ENCODE measurements at places on chromosomes 6 and 20.
A peak's percentile ranks its signal among the peaks of the same experiment; 100 is the strongest.

DNA sequence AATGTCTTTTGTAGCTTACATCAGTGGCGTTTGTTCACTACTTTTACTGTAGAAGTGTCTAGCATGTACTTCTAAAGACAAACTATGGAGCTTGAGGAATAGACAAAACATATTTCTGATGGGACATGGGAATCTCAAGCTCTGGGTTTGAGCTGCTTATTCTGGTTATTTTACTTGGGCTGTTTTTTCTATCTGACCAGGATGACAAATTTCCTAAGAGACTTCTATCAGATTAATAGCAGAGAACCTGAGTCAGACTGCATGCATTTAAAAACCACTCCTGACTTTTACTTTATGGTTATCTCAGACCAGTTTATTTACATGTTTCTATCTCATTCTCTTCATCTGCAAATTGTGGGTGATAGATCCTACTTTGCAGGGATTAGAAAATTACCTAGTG is 1282.3 kb upstream of the GJE1 start:
- no peak for DNase-seq

- no peak for DNase-seq
These were observed 49.9 kb downstream of the EFCAB8 start for GRCh38 chr20:32908334-32909292.

DNA sequence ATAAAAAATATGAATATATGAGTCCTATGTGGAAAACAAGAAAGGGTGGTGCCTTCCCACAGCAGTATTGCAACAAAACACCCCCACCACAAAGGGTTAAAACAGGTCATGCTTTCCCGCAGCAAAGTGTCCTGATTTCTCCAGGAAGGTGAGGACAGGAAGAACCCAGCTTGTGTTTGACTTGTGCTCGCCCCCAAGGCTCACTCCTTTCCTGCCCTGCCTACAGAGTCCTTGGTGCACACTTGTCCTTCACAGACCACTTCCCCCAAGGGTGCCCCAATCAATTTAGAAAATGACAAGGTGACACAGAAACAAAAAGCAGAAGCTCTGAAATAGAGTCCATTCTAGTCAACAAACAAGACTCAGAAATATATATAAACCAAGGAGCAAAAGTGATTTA is 237.4 kb downstream of the PTPRK start:
- DNase-seq, result no peak

- DNase-seq, result no peak
These were observed 930.1 kb upstream of the GJE1 start for GRCh38 chr6:141202626-141203025.

GRCh38 chr6:158028421-158028820 is 46.8 kb downstream of the SYNJ2 start:
- no peak for DNase-seq

GRCh38 chr6:119256978-119257462 is 92.5 kb downstream of the MAN1A1 start:
- DNase-seq, result no peak

- no peak for DNase-seq
These were observed 46.3 kb upstream of the CDH4 start for GRCh38 chr20:61205769-61206168.

DNA sequence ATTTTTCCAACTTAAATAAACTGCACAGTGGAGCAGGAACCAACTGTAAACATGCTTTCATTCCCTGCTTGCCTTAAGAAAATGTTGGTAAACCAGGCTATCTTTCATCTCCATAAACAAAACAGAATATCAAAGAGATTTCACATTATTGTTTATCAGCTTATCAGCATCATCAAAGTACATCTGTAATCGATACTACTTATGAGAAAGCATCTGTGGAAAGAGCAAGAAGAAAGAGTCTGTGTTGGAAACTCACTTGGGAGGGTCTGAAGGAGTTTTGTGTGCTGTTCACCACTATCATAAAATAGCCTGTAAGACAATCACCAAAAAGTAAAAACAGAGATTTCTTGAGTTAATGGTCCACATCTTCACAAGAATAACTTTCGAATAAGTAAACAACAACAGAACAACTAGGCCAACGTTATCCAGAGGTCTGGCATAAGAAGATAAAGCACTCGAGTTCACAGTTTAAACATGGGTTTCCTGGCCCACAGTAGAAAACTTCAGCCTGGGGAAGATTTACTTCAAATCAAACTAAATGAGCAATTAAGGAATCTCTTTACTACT is 47.9 kb downstream of the EPB41L2 start:
- no peak for DNase-seq

DNA sequence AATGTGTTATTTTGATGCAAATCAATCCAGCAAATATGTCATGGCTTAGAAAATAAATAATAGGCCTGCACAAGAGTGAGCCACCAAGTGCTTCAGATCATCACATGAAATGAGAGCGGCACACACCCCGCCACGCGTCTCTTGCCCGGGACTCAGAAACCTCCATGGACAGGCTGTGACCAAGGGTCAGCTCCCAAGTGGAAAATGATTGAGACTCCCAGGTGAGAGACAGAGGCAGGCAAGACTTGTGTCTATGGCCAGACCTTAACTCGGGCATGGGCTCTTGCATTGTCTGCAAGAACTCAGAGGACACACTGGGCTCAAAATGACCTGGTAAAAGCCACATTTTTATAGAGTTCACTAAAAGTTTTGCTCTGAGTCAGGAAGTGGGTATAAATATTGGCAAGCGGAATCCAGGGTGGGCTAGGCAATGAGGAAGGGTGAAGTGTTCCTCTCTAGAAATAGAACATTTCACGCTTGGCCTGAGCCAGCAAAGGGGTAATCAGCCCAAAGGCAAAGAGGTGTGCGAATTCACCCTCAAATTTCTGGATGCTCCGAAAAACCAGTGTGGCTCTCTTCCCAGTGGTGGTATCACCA is 30.7 kb upstream of the RIN2 start:
- no peak for DNase-seq

DNA sequence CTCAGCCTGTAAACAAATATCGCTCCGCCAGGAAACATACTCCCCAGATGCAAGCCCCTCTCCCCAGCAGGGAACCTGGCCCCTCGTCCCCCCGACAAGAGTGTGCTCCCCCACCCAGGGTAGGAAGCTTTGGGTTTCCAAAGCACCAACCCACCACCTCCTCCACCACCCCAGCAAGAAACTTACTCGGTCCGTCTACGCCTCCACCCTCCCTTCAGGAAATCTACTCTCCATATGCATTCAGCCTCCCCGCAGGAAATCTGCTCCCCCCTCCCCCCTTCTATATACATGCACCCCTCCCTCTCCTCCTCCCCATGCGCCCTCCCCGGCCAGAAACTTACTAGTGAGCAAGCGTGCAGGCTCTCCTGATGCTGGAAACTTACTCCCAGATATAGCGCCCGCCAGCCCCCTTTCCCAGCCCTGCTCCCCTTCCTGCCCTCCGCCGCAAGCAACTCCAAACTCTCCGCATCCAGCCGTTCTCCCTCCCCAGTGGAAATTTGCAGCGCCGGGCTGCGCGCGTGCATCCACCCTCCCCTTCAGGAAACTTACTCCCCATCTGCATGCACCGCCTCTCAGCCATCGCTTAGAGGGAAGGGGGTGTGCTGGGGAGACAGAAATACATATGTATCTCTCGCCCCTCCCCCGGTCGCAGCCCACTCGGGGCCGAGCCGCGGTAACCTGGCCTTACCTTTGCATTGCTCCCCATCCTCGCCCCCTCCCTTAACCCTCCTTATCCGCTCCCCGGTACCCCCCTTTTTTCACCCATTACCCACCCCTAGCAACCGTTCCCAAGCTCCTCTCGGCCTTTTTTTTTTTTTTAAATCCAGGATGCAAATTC is at the start of gene TRERF1:
TSS of gene TRERF1 (minus strand) at position 594 of the 838 bp plus-strand sequence. CDS start 182,336 bp downstream, outside the sequence.
- peak; percentile 67 for DNase-seq

DNA sequence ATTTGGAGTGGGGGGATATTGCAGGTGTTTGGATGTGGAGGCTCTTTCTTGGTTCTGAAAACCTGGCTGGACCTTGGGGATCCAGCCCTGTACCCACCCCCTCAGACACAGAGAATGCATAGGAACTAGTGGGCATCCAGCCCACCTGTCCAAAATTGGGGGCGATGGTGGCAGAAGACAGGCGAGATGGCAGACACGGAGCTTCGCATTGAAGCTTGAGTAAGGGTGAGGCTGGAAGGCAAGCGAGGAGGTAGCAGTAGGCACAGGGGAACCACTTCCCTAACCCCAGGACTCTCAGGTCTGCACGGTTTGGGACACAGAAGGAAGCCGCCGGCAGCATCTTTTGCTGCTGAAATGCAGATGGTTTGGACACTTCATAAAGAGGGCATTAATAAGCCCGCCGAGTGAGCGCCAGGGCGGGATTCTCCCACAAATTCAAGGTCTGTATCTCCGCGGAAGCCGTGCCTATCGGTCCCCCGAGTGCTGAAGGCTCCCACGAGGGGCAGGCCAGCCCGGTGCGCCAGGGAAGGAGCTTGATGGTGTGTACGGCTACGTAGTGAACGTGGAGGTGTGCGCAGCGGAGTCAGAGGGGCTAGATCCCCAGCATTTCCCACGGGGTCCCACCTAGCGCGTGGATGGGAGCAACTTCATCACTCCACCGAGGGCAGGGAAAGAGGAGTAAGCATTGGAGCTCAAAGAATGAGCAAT is 1.6 kb upstream of the FOXA2 start:
- DNase-seq, result no peak

DNA sequence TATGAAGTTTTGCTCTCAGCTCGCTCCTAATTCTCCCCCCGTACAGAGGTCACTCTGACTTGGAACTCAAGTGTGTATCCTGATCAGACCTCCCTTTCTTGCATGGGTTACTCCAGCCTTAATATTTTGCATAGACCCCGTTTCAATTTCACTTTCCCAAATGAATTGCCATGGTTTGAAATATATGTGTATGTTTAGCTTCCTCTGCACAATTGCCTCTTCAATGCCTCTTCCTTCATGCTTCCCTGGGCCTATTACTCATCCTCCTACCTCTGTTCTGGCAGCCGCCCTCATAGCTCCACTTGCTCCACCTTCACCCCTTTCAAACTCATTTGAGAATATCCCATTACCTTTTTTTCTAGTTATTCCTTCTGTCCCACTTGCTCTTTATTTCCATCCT is 90.0 kb upstream of the SAMD5 start:
- no peak for DNase-seq

DNA sequence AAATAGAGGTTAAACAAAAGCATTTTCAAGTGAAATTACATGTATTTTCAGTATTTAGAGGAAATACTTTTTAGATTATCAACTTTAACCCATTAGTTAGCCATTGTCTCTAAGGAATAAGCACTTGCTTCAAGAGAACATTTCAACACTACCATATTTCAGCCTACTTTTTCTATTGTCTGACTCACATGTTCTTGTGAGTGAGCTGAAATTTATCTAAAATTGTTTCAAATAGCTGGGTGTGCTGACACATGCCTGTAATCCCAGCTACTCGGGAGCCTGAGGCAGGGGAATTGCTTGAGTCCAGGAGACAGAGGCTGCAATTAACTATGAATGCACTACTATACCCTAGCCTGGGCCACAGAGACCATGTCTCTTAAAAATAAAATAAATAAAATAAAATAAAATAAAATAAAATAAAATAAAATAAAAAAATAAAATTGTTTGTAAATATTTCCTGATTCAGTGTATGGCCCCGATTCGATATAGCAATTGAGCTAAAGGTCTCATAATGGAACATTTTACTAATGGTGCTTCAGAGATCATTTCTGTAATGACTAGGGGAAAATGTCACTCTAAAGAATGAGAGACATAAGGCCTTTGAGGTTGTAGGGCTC is 324.6 kb upstream of the PLCB4 start:
- DNase-seq, result no peak

- DNase-seq, result no peak
These were observed 14.7 kb downstream of the SPACA1 start for GRCh38 chr6:88062376-88062775.

- no peak for DNase-seq
These were observed 159.5 kb downstream of the SOD2 start for GRCh38 chr6:159533568-159533967.

- peak; percentile 16 for DNase-seq
These were observed 75.5 kb downstream of the GPR6 start for GRCh38 chr6:110053395-110054240.

DNA sequence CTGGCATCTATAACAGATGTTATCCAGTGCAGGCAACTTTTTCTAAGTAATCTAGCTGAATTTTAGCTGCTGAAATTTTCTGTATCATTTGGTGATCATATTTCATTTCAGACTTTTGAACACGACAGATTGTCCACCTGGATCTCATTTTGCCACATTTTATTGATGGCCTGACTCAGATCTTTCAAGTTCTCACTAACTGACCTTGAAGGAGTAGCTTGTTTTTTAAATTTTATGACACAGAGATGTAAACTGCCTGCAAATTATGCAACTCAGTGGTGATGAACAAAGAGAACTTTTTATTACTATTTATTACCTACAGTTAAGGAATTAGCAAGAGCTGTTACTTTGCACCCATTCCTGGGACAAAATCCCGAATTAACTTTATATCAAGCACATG is 366.4 kb downstream of the PAX1 start:
- no peak for DNase-seq

- DNase-seq, result no peak
These were observed 496.3 kb downstream of the DHX35 start for GRCh38 chr20:39458452-39458851.

DNA sequence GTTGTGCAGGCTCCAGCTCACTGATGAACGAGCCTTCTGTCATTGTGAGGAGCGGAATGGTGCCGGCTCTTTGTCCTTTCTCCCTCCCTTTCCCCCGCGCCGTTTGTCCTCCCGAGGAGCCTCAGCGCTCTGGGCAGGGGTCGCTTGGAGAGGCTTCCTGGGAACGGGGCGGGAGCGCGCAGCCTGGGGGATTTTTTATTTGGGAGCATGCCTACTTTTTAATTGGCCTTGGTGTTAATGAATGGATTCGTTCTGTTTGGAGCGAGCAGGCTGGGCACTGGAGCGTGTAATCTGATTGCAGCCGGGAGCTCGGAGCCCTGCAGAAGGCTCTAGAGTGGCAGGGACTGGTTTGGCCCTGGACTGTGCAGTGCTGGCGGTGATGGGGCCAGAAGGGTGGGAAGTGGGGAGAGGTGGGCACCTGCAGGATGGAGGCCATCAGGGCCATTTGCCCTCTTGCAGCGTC is 118.8 kb downstream of the CDH4 start:
- DNase-seq, result no peak

DNA sequence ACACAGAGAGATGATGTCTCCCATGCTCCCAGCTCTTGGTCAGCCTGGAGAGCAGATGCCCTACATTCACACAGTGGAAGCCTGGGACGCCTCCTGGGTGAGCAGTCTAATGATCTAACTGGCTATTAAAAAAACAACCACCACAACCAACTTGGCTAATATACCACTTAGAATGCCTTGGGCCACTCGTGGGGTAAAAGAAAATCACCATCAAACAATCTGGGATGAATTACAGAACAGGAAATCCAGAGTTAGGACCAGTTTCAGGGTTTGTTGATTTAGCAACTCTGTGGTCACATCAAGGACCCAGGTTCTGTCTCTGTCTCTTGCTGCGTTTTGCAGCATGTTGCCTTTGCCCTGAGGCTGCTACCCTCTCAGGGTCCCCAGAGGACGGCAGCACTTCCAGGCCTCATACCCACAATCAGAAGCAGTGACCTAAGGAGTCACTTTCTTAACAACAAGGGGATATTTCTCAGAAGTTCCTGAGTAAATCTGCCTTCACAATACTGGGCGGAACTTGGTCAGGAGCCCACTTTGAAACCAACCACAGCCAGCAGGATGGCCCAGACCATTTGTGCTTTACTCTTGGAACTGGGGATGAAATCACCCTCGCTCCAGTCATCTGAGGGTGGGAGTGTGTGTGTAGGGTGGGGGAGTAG is 118.7 kb downstream of the CLIC5 start:
- no peak for DNase-seq

- DNase-seq, result no peak
These were observed 31.4 kb upstream of the FBXO9 start for GRCh38 chr6:53033764-53034163.

GRCh38 chr6:17311595-17312311 is 30.6 kb downstream of the RBM24 start:
- DNase-seq, result no peak
